ENCODE measurements at places on chromosomes 1 and 21. TPM values are rescaled to one million over a fixed set of nuclear protein-coding genes. Genes with fewer than 3 reads are reported as not detected.

DNA sequence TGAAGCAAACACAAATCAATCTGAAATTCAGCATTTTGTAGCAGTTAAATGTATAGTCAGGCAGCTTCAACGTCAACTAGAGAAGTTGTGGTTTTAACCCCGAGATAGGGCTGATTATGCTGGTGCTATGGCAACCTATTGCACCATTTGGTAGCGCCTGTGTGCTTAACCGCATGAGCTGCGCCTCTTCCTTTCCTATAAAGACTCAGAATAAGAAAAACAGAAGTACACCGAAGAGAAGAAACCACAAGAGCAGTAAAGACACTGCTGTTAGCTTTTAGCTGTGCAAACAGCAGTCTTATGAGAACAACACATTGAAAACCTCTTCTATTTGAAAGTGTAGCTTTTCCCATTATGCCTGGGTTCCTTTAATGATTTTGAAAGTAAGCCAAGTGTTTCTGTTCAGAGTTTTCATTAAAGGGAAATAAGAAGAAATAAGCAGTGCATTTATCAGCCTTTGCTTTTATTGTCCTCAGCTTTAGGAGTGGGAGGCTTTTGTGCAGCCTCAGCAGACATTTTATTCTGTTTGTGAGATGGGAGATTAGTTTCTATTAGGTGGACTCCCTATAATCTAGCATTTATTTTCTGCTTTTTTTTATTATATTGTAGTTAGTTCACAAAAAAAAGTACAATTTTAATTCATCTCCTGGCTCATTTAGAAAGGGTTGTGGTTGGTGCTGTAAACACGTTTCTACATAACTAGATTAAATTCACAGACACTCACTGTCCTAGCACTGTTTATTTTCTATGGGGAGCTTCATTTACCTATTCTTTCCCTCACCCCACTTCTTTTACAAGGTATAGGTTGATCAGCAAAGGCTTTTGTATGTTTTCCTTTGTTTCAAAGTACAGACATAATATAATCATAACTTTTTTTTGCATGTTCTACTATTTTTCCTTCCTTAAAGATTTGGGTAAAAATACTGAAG, 43.3 kb downstream of the PTPRC start:
- DNase-seq, result peak; percentile 73

DNA sequence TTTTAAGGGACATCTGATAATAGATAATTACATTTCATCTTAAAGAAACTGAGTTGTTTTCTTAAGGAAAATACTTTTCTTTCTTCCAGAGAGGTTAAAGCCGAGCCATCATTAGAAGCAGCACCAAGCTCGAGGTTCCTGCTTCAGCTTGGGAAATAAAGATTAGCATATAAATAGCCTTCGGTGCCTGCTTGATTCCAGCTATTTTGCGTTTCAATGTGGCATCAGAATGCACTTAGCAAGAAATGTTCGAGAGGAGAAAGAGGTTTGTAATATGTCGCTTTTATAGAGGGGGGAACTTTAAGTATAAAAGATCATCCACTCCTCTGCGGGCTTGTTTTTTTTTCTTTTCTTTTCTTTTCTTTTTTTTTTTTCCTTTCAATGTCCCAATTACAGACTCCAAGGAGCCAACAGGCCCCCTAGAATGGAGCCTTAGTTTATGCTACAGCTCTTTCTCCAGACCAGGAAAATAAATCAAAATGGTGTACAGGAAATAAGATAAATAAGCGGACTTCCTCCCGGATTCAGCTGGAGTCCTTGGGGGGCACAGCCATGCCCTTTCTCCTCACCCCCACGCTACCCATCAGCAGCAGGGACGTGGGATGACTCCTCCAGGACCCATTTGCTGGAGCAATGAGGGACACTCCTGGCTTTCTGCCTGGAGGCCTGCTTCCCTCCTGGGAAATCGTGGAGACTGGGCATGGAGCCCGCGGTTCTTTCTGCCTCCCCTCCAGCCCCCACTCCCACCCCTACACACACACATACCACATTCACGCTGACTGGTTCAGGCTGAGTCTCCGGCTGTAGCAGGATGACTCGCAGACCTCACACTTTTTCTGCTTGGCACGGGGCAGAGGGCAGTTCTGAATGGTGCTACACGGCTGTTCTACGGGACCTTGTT, 131.6 kb downstream of the RRAGC start:
- peak; percentile 82 for DNase-seq

DNA sequence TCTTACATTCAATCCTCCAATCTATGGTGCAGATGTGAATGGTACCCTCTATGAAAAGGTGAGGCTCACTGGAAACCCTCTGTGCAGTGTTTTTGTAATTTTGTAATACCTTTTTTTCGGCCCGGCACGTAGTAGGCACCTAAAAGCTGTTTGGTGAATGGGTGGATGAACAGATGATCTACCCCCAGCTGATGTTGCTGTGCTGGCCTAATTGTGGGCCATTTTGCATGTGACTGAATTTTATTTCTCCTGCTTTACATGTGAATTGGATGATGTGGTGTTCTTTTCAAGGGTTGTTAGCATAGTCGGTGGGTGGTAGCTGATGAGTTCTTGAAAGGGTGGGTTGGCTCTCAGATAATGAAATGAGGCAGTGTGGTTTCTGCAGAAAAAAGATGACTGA, 10.4 kb downstream of the KDM4A start:
- no peak for DNase-seq

Gene OR2L8
- polyA plus RNA-seq, result not detected

DNA sequence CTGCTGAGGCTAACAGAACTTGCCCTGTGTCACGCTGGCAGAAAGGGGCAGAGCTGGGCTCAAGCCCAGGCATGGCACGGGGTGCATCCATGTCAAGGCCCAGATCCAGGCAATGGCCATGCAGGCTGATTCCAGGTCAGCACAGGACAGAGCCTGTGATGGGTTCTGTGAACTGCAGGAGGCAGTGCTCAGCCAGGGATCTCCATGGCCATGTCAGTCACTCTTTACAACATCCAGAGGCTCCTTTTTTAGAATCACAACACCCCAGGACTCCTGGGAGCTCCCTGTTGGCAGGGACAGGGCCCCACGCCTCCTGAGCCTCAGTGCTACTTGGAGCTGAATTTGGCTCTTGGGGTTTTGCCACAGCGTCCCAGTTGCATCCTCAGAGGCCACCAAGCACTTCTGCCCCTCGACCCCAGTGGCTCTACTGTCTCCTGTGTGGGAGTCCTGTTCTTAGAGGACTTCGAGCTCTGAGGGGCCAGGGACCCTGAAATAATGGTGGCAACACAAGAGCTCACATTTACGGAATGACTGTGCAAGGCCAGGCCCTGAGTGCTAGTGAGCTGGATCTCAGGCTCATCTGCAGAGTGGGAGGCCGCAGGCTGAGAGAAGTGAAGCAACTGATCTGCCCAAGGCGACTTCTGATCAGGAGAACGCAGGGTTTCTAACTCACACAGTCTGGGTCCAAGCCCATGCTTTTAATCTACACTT, 211.5 kb downstream of the TRABD2B start:
- DNase-seq, result no peak

Gene NTMT2
- 0.10 TPM for polyA plus RNA-seq

GRCh38 chr1:38000529-38001455, 4.5 kb downstream of the FHL3 start:
- no peak for DNase-seq

Gene SMG5
- polyA plus RNA-seq, result 40.9 TPM

Gene FCER1A
- polyA plus RNA-seq, result 1.0 TPM

DNA sequence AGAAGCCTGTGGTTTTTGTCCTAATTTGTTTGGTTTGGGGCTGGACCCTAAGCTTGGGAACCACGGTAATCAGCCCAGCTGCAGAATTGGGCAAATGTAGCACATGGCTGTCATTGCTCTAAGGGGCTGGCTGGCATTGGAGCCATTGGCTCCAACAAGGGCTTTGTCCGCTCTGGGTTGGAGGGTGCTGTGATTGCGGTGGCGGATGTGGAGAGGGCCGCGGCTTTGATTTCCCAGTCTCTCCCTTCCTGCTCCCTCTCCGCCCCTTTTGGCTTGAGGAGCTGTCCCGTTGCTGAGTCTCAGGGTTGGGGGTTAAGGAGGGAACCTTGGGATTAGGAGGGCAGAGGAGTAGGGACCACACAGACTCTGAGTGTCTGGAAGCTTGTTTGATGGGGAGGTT, 91.7 kb upstream of the CD34 start:
- no peak for DNase-seq

DNA sequence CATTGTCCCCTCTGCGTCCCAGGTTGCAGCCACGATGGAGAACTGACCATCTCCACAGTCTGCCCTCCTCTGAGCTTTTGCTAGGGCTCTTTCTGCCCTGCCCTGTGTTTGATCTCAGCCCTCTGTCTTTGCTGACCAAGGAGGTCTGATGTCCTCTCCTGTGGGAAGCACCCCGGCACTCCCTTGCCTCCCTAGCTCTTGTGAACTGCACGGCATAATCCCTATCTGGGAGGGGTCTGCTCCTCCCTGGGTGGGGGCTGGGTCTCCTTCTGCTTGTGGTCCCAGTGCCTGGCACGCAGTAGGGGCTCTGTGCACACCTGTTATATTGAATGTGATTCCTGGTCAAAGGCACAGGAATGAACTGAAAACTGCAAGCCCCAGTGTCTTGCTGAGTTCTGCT, 2.4 kb downstream of the DRAXIN start:
- DNase-seq, result no peak

GRCh38 chr21:32298148-32298559, 501 bp upstream of the MRAP start:
- DNase-seq, result peak; percentile 23

DNA sequence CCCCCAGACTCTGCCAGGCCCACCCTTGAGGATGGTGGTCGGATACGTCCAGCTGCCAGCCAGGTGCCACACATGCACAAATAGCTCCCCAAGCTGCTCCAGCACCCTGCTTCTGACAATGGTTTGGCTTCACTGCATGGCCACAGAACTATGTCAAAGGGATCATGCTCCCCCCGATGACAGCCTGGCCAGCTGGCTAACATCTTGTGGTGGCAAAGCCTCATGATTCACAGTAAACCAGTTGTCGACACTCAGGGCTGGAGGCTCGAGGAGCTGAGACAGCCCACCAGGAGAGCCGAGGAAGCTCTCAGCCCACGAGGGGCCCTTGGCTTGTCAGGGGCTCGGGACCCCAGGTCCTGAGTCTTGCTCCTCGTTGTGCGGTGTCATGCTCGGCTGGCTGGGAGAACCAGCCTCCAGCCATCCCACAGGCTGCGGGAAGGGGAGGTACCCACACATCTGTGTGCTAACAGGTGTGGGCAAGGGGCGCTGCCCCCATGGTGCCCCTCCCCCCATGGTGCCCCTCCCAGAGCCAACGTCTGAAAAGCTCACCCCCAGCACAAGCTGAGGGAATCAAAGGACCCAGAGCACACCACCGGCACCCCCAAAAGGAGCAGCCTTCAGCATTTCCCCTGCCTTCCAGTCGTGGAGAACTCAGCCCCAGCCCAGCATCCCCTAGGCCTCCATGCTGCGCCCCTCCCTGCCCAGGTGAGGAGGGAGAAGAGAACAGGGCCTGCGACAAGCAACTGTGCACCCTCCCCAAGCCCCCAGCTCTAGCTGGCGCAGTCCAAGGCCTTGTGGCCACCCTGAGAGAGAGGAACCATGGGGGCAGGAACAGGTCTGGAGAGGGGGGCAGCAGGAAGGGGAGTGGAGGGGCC, 41.2 kb downstream of the KIF21B start:
- no peak for DNase-seq
